CD4-positive, alpha-beta T cell treated with Interleukin-1 beta for 1 hour (primary cell): ENCODE measurements at places on chromosomes 13 and 19.
A peak's percentile ranks its signal among the peaks of the same experiment; 100 is the strongest.

GRCh38 chr13:31903111-31903815 is 128.3 kb upstream of the FRY start:
- no peak for DNase-seq

DNA sequence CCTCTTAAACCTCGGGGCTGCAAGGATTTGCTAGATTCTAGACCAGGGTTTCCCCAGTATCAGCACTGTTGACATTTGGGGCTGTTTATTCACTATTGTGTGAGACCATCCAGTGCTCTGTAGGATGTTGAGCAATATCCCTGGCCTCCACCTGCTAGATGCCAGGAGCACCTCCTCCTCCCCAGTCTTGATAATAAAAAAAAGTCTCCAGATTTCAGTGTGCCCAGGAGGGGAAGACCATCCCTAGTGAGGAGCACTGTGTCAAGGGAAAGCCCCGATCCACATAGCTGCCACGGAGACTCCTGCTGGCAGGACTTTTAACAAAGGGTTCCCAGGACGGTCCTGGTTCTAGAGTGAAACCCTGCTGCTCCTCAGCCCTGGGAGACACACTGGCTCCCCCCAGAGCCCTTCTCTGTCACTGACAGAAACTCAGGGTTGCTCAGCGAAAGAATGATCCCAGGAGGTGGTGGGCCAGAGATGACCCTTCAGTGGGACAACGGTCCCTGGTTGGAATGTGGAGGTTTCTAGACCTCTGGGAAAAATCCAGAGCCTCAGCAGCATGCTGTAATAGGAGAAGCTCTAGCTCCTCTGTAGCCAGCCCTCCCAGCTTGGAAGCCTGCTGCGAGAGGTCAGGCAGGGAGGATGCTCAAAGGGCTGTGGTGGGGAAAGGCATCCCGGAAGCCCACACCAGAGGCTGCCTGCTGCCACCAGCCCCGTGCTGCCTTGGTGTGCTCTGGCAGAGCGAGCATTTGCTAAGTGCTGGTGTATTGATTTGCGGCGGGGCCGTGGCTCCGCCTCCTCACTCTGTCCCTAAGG is 20.3 kb downstream of the LYL1 start:
- no peak for DNase-seq

DNA sequence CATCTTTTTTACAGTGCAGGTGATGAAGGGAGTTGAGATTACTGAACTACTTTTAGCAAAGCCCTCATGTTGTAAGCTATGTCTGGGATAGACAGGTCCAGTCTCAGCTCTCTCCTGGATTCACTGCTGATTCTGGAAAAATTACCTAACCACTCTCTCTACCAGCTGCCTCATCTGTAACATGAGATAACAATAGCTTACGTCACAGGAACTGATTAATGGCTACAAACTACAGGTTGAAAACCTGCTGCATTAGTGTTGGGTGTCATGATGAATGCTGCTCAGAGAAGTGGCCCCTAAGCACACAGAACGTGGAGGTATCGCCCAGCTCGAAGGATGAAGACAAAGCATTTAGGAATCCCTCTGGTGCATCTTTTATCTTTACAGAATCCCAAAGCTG is 277.8 kb downstream of the ABCC4 start:
- DNase-seq, result no peak

DNA sequence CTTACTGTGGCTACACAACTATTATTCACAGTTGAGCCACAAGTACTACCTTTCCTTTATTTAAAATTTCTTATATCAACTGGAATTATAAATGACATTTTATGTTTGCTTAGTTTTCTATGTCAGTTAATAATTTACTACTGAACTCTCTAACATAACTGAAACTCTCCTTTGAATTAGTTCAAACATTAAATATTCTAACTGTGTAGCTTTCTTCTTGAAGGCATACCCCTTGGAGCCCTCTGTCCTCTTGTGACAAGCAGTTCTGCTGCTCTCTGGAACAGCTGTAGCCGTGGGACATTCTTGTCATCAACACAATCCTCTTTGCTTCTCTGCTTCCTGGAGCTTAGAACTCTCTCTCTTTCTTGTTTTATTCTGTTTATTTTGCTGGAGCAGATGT is 244.8 kb downstream of the NHLRC3 start:
- DNase-seq, result no peak

- DNase-seq, result no peak
Measured at GRCh38 chr13:101218484-101218883, 197.8 kb downstream of the NALCN start.

- DNase-seq, result no peak
Measured at GRCh38 chr13:27130223-27130978, 41.2 kb downstream of the USP12 start.

DNA sequence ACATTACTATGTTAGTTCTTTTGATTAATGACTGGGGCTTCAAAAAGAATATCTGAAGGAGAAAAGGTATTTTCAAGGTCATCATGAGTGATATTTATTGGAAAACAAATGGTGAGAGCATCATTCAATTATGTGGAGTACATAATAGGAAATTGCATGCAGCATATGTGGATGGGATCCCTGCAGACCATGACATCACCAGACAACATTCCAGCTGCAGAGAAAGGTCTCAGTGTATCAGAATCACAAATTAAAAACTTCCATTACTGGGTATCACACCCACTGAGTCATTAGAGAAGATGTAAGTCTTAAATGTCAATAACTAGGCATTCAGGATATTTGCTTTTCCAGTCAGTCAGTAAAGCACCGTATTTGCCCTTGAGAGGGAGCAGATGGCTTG is 574.4 kb upstream of the SLC10A2 start:
- DNase-seq, result no peak

DNA sequence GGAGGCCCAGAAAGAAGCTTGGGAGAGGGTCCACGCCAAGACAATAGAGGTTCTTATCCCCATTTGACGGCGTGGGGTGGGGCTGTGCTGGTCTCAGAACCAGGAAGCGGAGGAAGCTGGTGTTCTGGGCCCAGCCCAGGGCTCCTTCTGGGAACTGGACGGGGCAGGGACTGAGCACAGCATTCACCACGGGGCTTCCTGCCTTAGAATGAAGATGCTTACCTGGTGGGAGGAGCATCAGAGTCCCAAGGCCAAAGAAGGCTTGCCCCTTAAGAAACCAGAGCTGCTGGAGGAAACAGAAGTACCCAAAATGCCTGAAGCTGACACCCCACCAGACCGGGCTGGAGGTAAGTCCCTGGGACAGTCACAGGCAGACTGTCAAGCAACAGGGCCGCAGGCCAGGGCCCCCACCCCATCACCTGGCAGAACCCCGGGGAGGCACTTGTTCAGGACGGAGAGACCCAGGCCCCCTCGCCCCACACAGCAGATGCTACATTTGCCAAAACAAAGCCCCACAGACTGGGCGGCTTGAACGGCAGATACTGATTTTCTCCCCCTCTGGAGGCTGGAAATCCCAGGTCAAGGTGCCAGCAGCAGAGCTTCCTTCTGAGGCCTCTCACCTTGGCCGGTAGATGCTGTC is 17.8 kb upstream of the IGLON5 start:
- no peak for DNase-seq

DNA sequence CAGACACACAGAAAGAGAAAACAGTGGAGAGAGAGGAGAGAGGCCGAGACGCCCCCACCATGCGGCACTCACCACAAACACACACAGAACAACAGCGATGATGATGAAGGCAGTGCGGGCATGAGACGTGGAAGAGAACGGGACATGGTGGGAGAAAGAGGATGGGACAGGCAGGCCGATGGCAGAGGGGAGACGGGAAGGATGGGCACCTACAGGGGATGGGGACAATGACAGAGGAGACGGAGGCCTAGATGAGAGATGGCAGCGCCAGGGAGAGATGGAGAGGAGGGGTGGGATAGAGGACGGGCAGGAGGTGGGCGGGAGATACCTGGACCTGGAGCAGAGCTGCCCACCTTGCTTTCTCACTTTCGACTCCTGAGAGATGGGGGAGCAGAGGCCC is 1.1 kb upstream of the KLK14 start:
- DNase-seq, result no peak

DNA sequence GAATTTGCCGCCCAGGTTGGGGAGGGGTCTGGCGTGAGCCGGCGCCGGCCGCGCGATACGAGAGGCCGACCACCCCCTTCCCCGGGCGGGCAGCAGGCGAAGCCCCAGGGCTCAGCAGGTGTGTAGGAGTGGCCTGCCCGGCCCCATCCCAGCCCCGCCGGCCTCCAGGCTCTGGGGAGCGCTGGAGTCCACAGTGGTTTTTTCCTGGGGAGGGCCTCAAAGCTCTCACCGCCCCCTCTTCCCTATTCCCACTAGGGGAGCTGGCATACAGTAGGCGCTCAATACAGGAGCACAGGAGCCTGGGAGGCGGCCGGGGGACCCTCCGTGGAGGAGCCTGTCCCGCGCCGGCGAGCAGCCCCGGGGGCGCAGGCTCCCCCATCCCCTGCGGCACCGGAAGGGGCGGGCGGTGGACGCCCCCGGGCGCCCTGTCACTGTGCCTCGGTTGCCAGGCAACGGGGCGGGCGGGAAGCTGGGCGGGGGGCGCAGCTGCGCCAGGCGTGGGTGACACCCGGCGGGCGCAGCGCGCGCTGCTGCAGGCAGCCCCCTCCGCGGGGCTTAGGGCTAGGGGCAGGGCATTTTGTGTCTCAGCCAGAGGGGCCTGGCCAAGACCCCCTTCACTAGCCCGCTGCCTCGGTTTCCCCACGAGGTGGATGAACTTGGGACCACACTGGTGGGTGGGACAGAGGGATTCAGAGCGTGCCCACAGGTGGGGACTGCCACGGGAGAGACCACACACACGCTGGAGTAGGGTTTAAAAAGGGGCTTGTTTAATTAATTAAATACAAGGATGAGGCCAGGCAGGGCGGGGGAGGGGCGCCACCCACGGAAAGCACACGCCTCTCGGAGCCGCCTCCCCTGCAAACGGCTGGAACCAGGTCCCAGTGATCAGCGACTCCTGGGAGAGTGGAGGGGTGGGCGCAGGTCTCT is 3.6 kb upstream of the REXO1 start:
- DNase-seq, result peak; percentile 80

DNA sequence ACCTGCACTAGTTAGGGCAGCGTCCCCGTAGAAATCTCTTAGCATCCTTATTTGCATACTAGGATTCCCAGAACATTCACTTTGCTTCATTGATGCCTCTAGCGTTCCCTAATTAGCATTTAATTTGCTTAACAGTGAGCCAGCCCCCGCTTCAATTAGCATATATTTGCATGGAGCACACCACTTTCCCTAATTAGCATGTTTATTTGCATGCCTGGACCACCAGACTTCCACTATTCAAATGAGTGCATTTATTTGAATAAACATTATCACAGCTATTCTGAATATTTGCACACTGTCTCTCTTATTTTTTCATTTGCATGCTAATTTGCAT is 69.6 kb downstream of the RYR1 start:
- no peak for DNase-seq

DNA sequence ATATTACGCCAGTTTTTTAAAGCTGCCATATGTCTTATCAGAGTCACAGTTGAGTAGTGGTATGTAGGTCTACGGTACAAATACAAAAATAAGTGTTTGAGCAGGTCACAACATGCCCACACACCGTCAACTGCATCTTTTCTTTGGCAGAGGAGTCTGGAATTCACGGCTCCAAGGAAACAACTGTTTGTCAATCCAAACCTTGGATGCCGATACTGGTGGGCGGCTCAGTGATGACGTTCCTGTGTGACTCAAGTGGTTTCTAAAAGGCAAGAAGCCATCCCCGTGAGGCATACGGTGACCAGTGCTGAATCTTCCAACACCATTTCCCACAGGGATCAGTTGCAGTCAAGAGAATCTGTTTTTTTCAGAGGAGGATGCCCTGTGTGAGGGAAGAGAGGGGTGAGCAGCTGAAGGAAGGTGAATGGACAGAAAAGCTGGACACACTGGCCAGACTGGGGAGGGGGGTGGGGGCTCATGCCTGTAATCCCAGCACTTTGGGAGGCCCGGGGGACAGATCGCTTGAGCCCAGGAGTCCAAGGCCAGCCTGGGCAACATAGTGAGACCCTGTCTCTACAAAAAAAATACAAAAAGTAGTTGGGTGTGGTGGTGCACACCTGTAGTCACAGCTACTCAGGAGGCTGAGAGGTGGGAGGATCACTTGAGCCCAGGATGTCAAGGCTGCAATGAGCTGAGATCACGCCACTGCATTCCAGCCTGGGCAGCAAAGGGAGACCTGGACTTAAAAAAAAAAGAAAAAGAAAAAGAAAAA is 22.8 kb upstream of the CEBPG start:
- DNase-seq, result no peak

DNA sequence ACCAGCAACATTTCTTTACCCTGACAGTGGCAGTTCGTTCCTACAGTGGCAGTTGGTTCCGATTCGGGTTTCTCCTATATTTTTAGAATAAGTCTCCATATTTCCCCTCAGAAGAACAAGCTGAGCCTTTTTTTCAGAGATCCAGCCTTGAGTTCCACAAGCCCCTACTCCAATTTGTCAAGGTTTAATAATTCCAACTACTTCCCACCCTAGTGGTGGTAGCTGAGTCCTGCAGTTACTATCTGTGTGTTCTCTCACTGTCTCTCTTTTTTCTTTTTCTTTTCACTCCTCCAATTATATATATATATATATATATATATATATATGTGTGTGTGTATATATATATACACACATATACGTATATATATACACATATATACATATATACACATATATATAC is 1347.3 kb downstream of the PCDH9 start:
- no peak for DNase-seq

GRCh38 chr19:12680034-12680433 is 1.6 kb downstream of the DHPS start:
- DNase-seq, result no peak

GRCh38 chr19:58228585-58229254 is at the start of gene ZNF544:
Gene ZNF544 (plus strand): TSS chr19:58228914. CDS start chr19:58244024, 15,110 bp downstream.
- peak; percentile 50 for DNase-seq

- no peak for DNase-seq
Measured at GRCh38 chr19:45419396-45419795, 4.3 kb downstream of the ERCC1 start.

- no peak for DNase-seq
Measured at GRCh38 chr19:3313199-3313575, 53.2 kb upstream of the NFIC start.
